ENCODE measurements at places on chromosomes 12 and 14. TPM values are rescaled to one million over a fixed set of nuclear protein-coding genes. Genes with fewer than 3 reads are reported as not detected.

DNA sequence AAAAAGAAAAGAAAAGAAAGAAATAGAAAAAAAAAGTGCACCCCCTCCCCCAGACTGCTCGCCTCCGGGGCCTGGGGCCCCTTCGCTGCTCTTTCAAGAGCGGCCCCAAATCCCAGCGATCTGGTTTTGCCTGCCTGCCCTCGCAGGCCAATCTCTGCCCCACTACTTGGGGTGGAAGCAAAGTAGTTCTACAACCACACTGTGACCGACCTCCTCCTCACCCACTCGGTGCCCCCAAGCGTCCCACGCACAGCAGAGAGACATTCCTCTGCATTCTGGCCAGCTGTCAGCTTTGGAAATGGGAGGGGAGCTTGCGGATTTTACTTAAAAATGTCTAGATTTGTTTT, 2.4 kb upstream of the TBX3 start:
- H3K27ac ChIP-seq, result no peak overlapping the region
- H3K4me3 ChIP-seq, result no peak overlapping the region
- peaks cover 93% of the 10 kb centered on the region for H3K27me3 ChIP-seq
- H3K36me3 ChIP-seq, result peaks cover 8% of the 10 kb centered on the region

DNA sequence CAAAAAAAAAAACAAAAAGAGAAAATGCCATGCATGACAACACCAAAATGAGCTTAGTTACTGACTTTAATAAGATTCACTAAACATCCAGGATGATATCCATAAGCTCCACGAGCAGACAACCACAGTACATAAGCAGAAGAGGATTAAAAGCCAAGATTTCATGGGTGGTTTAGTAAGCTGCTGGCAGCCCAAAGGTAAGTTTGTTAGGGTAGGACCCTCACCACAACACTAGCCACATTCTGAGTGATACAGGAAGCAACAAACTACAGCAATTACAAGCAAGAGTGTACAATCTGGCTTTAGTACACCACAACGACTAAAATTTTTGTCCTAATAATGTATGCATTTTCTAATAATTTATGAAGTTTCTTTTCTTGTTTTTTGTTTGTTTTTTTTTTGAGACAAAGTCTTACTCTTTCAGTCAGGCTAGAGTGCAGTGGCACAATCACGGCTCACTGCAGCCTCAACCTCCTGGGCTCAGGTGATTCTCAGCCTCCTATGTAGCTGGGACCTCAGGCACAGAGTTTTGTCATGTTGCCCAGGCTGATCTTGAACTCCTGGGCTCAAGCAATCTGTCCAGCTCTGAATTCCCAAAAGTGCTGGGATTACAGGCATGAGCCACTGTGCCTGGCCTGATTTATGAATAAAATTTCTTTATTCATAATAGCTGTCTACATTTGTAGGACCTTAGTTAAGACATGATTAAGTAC, 221.4 kb downstream of the MED13L start:
- peak overlapping the region; percentile 20 for H3K27ac ChIP-seq
- peaks cover 34% of the 10 kb centered on the region for H3K4me1 ChIP-seq
- H3K4me3 ChIP-seq, result no peak overlapping the region
- H3K27me3 ChIP-seq, result no peaks in the 10 kb centered on the region
- peak; percentile 32 for DNase-seq
- peaks cover 3% of the 10 kb centered on the region for H3K36me3 ChIP-seq

DNA sequence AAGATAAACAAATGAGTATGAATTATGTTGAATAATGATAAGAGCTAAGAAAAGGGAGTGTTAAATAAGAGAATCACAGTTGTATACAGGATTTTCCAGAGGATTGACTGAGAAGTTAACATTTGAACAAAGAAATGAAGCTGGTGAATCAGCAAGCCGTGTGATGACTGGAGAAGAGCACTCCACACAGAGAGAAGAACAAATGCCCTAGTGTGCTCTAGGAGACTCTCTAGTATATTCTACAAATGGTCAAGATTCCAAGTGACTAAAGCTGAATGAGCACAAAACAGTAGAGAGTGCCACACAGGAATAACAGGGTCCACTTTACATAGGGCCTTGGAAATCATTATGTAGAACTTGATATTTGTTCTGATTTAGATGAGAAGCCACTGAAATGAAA, 587.1 kb upstream of the ATXN7L3B start:
- H3K36me3 ChIP-seq, result no peaks in the 10 kb centered on the region
- DNase-seq, result no peak
- H3K4me1 ChIP-seq, result no peaks in the 10 kb centered on the region
- no peaks in the 10 kb centered on the region for H3K27me3 ChIP-seq
- H3K4me3 ChIP-seq, result no peak overlapping the region

- H3K4me3 ChIP-seq, result peak overlapping the region; percentile 67
- peak; percentile 86 for DNase-seq
- H3K27me3 ChIP-seq, result peaks cover 16% of the 10 kb centered on the region
- H3K36me3 ChIP-seq, result peaks cover 2% of the 10 kb centered on the region
Measured at GRCh38 chr14:105473677-105474482, 741 bp upstream of the CRIP2 start.

- H3K4me1 ChIP-seq, result peaks cover 4% of the 10 kb centered on the region
- no peak for DNase-seq
- H3K4me3 ChIP-seq, result no peak overlapping the region
- H3K36me3 ChIP-seq, result no peaks in the 10 kb centered on the region
Measured at GRCh38 chr12:51941604-51942003, 9.9 kb upstream of the ACVR1B start.

DNA sequence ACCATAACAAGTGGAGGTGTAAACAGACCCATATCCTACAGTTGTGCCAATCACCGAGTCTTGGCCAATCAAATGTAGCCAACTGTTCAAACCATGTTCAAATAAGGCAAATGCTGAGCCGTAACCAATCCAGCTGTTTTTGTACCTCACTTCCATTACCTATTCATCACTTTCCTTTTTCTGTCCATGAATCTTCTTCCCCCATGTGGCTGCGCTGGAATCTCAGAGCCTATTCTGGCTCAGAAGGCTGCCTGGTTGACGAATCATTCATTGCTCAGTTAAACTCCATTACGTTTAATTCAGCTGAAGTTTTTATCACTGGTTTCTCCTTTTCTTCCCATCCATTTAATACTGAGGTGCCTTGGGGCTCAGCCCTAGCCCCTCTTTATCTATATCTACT, 71.1 kb downstream of the TBC1D30 start:
- no peaks in the 10 kb centered on the region for H3K36me3 ChIP-seq
- H3K27me3 ChIP-seq, result peaks cover 7% of the 10 kb centered on the region
- DNase-seq, result no peak
- H3K27ac ChIP-seq, result no peak overlapping the region
- H3K4me3 ChIP-seq, result no peak overlapping the region

DNA sequence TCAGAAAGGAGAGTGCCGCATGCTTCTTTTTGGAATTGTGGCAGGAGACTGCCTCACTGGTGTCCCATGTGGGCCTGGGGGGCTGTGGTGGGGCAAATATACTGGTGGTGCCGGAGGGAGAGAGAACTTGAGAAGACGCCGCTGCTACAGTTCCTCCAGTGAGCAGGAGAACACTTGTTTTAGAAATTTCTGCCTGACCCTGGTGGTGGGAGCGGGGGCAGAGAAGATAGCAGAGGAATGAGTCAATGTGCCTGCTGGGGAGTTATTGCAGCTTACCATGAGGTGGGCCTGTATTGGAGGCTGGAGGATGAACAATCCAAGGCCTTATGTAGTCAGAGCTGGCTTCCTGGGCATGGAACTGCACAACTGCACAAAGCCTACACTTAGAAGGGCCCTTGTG, 211.8 kb downstream of the SNAPC1 start:
- H3K4me1 ChIP-seq, result no peaks in the 10 kb centered on the region
- DNase-seq, result no peak
- no peak overlapping the region for H3K27ac ChIP-seq
- H3K4me3 ChIP-seq, result no peak overlapping the region
- no peaks in the 10 kb centered on the region for H3K36me3 ChIP-seq
- peaks cover 5% of the 10 kb centered on the region for H3K27me3 ChIP-seq

RNF41 gene
- 30.1 TPM for total RNA-seq

NT5DC3 gene
- 4.3 TPM for total RNA-seq

MANSC1 gene
- 0.27 TPM for total RNA-seq

MYF5 gene
- total RNA-seq, result not detected

BDKRB2 gene
- not detected for total RNA-seq

All from activated CD4-positive, alpha-beta T cell treated with anti-CD3 and anti-CD28 coated beads, Interleukin-2, amount 10 ng/mL, durations not matched to agents 7 days and 5 days (primary cell).